Hematopoietic multipotent progenitor cell treated with erythropoietin and hydrocortisone succinate and interleukin-3 and kit ligand, for 4 days (in vitro differentiated cells): ENCODE measurements at places on chromosomes 7 and 10.

- peak; percentile 77 for DNase-seq
These were observed 2.1 kb downstream of the SNX10 start for GRCh38 chr7:26293569-26294308.

DNA sequence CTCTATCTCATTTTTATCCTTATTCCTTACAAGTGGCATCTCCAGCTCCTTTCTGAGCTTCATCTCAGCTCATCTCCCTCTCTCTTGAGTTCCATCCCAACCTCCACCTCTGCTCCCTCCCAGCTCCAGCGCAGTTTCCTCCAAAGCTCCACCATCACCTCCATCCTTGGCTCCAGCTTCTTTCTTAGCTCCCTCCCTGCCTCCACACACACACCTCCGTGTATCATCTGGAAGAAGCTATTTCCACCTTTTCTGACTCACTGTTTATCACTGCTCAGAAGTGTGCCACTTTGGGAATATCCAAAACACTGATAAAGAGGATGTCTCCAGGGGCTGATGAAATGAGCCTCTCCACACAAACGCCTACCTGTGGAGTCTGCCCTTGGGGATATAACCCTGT lies 481.4 kb downstream of the PTPRN2 start:
- DNase-seq: no peak

DNA sequence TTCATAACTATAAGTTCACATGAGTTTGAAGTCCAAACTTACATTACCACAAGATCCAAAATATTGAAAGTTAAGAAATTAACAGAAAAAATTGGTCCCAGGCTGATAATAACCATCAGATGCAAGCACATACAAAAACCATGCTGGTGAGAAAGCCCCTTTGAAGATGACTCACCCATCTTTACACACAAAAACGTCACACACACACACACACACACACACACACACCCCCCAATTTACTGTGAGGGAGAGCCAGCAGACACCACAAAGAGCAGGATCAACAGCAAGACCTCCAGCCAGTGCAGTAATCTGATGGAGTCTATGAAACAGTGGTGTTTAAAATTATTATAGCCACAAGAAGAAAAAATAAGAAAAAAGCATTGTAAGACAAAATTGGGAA lies 50.1 kb upstream of the DRGX start:
- peak; percentile 18 for DNase-seq

DNA sequence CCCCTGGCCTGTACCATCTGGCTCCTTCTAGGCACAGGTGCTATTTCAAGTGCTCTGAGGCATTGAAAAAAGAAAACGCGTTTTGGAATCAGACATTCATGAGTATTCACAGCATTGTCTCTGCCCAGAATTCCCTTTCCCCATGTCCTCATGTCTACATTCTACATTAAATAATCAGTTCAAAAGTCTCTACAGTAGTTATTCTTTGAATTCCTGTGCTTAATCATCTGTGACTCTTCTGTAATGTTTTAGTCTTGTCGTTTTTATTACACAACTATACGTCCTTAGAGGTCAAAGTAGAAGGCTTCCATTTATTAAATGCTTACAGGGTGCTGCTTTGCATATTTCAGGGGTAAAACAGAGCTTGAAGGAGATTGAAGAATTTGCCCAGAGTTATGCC lies 95.7 kb downstream of the BICC1 start:
- no peak for DNase-seq

GRCh38 chr7:150940431-150941102 lies 37.6 kb downstream of the KCNH2 start:
- peak; percentile 37 for DNase-seq

DNA sequence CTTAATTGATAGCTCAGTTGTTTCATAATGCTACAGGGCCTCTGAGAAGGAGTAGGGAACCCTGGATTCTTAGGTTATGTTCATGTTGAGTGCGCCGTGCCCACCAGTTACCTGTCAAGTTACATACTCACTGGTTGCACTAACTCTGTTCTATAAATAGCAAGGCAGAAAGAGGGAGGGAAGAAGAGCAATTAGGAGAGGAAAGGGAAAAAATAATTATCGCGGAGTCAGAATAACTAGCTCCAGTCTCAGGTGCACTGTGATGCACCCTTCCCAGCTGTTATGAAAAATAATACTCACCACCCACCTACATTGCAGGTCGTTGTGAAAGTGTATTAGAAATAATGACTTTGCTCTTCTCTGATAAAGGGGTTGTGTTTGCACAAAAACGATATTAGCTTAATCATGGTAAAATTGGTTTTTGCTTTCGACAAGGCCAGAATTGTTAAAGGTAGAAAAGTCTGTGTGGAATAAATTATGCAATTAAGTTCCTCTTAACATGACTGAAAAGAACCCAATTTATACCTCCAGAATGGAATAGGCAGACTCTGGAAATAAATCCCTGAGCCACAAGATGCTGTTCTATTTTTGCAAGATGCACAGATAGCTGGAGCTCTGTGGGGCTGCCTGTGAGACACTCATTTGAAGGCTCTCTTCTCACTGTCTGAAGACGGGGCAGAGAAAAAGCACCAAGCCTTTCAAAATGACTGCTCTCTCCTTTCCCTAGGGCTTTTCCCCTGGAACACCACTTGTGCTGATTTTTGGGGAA lies 137.6 kb upstream of the PITRM1 start:
- DNase-seq: no peak

- no peak for DNase-seq
These were observed 1.8 kb upstream of the MAGI2 start for GRCh38 chr7:79455173-79455790.

GRCh38 chr7:28126410-28127041 lies 54.1 kb downstream of the JAZF1 start:
- peak; percentile 43 for DNase-seq

DNA sequence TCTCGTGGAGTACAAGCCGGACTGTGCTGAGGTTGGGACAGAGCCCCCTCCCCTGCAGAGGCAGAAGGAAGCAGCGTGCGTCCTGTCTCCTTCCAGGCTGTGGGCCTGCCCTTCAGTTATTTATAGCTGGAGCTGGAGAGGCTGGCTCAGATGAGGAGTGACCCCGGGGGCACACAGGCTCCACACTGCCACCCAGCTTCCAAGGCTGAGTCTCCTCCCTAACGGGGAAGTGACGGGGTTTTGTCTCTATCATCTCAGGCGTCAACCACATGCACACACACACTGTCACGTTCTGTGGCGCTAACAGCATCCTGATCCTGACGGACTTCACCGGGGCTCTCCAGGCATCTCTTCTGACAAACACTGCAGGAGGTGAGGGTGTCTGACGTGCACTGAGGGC lies 25.4 kb downstream of the AMZ1 start:
- DNase-seq: peak; percentile 74

DNA sequence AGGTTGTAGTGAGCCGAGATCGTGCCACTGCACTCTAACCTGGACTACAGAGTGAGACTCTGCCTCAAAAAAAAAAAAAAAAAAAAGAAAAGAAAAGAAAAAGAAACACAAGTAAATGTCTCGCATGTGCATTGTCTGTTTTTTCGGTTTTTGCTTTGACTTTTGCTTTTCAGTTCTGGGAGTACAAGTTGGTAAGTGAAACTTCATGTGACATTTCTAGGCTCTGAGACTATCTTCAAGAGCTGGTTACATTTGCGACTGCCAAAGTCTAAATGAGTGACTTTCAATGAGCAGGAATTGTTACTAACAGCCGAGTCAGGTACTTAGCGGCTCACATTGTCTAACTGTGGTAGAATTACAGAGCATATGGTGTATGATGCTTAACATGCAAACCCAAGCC lies 107.0 kb upstream of the CELF2 start:
- DNase-seq: no peak

GRCh38 chr10:121027371-121027770 lies 176.2 kb downstream of the WDR11 start:
- DNase-seq: no peak

- DNase-seq: no peak
These were observed 910 bp downstream of the ARHGAP19 start for GRCh38 chr10:97291357-97292096.

GRCh38 chr10:84314275-84314674 lies 14.1 kb upstream of the CCSER2 start:
- DNase-seq: no peak

DNA sequence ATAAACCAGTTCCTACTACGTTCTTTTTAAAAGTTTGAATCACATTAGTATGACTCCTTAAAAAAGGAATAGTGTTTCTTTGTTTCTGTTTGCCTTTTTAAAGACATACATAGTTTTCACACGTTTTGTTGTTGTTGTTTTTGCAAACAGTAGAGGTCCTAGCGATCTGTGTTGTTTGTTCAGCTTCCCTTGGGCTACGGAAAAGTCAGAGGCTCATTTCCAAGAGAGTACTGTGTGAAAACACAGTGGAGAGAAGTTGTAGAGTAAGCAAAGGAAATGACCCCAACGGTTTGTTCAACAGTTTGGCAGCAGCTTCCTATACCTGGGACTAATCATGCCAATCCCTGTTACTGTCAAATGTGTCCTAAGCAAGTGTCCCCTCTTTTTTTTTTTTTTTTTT lies 87.1 kb upstream of the STEAP1 start:
- no peak for DNase-seq

DNA sequence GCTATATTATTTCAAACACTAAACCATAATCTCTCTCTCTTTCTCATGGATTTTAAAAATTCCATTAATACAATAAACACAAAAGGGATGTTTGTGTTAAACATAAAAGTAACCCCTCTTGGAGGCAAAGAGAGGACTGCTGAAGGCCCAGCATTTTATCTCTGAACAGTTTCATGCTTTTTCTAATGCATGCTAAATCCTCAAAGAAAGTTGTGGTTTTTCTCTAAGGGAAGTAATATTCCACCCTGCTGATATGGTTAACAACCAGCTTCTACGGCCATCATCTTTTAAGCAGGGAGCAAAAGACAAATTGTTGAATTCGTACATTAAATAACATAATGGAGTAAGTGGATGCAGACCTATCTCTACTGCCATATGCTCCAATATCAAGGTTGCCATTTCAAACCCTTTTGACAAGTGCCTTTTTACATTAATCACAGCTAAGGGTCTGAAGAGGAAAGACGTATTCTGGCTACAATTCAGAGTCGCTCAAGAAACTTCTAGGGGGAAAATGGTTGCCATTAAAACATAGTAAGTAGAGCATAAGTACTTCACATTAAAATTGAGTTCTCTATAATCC lies 103.1 kb downstream of the SLC25A13 start:
- peak; percentile 37 for DNase-seq

- peak; percentile 93 for DNase-seq
These were observed 24.1 kb downstream of the PDLIM1 start for GRCh38 chr10:95266674-95267095.

DNA sequence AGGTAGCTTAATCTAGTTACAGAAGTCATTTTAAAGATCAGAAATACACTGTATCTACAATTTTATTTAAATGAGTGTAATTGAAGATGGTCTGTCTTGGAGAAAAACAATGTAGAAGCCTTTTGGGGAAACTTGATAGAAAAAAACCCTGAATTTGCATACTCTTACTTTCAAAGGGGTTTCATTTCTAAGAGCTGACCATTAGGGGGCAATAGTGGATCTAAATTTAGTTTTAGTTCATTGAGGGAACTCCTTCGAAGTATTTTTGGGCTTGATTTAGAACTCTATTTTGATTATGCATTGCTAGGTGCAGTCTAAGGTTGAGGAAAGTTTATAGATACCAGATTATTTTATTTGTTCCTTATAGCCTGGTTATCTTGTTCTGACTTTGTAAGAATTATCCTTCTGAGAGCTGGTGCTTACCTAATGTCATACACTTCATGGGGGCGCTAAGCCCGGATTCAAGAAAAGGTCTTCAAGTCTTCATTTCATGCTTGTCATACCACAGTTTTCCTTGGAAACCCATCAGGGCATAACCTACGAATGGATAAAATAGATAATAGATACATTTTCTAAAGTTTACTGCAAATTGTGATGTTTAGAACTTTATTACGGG lies 69.1 kb upstream of the MXI1 start:
- DNase-seq: peak; percentile 92

DNA sequence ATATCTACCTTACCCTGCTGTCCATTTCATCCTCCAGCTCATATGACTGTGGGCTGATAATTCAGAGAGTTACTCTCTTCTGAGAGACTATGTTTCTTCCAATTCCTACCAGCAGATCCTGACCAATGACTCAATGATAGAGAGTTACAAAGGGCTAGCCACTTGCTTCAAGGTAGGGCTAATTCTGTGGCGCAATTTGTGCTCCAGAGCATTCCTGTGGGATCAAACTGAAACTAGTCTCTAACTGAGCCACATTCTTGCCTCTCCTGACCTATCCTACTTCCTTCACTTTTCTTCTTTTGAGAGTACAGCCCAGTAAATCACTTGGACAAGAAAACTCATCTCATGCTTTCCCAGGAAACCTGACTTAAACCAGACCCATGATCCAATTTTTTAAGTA lies 17.9 kb upstream of the ASZ1 start:
- DNase-seq: no peak

DNA sequence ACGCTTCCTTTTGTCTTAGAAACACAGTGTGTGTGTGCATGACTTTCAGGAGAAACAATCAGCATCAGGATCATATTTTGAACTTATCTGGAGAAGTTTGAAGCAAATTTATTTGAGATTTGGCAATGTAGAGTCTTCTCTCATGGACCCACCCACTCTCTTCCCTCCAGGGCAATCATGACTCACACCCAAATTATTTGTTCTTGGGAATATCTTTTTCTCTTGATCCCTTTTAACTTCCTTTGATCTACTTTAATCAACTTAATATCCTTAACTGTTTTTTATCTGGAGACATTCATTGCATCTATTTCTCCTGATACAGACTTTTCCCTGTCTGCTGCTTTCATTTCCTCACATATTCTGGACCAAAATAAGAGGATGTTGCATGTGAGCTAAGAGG lies 1174.3 kb downstream of the GATA3 start:
- DNase-seq: no peak

- DNase-seq: peak; percentile 81
These were observed 2.8 kb downstream of the SAMD9L start for GRCh38 chr7:93145354-93145753.

DNA sequence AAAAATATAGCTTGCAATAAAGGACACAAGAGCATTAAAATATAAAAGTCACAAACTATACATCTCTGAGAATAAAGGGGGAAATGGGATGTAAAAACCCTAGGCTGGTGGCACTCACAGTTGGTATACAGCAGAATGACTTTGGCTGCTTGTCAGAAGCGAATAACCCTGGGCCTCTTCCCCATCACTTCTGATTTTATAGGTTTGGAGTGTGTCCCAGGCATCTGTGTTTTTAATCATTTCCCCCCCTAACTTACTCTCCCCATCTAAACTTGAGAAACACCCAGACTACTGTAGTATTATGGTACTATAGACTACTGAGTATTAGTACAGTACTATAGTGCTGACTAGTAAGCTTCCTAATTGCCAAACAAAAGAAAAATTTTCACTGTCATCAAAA lies 1.8 kb upstream of the RPA3 start:
- DNase-seq: no peak

DNA sequence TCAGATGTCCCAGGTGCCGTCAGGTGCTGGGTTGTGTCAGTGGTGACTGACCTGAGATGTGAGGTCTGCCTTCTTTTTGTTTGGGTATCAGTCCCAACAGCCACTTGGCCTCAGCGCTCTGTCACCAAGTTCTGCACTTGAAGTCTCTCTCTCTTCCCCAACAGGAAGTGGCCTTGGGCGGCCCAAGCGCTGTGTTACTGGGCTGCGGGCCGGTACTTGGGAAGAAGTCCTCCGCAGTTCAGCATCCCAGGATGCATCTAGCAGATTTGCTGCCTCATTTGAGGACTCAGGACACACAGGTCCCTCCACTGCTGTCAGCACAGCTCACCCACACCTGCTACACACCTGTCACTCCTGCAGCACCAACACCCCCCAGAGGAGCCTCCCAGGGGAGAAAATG lies 40.1 kb downstream of the LYZL2 start:
- peak; percentile 28 for DNase-seq
